ENCODE measurements at places on chromosomes 12 and 14. TPM values are rescaled to one million over a fixed set of nuclear protein-coding genes. Genes with fewer than 3 reads are reported as not detected.

- no peak for DNase-seq
Measured at GRCh38 chr12:106527356-106527755, 55.4 kb upstream of the RFX4 start.

GLT1D1 gene
- polyA plus RNA-seq, result 2.1 TPM

DNA sequence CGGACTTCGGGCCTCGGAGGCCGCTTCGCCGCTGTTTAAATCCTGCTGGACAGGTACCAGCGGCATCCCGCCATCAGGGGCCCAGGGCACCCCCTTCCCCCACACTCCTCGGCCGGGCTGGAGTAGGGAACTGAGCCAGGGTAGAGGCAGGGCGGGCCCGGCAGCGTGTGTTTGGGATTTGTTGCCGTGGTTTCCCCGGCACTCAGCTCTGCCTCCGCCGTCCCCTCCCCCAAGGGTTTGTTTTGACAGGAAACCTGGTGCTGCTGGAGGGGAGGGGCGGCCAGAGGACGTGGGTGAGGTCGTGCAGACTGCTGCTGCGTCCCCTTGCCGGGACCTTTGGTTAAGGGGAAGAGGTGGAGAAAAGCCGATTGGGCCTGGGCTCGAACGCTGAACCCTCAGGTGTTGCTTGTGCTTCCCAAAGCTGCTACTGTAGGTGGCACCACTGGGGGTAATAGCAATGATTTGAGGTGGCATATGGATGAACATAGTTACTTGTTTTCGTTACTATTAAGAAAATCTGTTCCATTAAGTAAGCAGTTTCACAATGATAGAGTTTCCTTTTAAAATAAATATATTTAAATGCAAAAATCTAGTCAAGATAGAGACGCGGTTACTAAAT is 778 bp downstream of the TCP11L2 start:
- DNase-seq, result peak; percentile 80

- no peak for DNase-seq
Measured at GRCh38 chr12:47903927-47904712, 674 bp downstream of the VDR start.
